Activated CD4-positive, alpha-beta T cell treated with anti-CD3 and anti-CD28 coated beads for 48 hours (primary cell): ENCODE measurements at places on chromosomes 4 and X.

DNA sequence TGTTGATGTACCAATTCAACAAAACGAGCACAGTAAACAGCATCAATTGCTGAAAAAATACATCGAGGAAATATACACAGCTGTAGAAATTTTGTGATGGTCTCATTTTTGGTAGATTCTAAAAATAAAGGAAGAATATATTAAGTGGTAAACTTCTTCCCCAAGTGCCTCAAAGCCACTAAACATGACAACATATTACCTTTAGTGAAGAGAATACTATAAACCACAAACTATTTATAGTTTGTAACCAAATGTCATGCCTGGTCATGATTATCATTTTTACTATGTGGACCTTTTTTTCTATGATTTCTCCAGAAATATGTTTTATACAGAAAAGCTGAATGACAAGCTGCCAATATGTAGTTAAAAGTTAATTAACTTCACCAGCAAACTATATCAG, 106.9 kb downstream of the THOC2 start:
- no peak for DNase-seq

DNA sequence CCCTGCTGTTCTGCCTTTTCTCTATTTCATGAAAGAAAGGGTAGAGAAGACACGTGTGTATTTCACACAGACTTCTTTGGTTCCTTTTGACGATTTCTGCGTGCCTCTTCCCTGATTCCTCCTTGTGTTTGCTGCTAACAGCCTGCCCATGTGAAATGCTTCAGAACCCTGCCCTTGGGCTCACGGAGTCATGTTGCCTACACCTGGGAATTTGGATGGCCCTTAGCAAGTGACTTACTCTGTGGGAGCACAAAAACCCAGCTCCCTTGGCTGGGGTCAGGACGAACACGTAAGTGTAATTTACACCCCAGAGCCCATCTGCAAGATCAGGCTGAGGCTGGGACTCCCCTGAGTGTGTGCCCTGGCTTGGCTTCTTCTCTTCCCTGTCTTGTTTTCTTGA, 220.3 kb upstream of the BCOR start:
- DNase-seq = no peak

DNA sequence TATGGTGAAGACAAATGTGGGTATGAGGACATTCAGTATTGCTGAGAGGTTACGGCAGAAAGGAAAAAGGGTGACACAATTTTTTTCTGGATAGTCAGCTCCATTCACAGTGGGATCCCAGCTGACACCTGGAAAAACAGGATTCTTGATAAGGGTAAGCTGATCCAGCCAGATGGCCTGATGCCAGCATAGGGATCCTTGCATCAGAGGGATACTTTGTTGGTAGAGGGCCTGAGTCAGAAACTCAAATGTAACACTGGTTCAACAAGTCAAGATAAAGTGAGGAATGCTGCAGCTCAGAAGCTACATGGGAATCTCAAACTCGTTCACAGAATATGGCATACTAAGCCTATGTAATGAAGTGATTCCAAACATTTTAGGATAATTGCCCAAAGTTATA, 726.7 kb downstream of the C4orf33 start:
- DNase-seq = no peak

- no peak for DNase-seq
Measured at GRCh38 chr4:38046727-38047489, 86.7 kb downstream of the PTTG2 start.

- DNase-seq = no peak
Measured at GRCh38 chr4:39472396-39472795, 13.5 kb downstream of the LIAS start.

- DNase-seq = no peak
Measured at GRCh38 chr4:74734995-74735394, 59.3 kb downstream of the BTC start.

- peak; percentile 88 for DNase-seq
Measured at GRCh38 chr4:140153718-140154571, at the start of gene MAML3. Gene MAML3, minus strand, starts transcription at chr4:140154184. Its CDS starts 857 bp downstream, at chr4:140153327.

GRCh38 chrX:10649265-10649664, 28.9 kb upstream of the MID1 start:
- DNase-seq = no peak

DNA sequence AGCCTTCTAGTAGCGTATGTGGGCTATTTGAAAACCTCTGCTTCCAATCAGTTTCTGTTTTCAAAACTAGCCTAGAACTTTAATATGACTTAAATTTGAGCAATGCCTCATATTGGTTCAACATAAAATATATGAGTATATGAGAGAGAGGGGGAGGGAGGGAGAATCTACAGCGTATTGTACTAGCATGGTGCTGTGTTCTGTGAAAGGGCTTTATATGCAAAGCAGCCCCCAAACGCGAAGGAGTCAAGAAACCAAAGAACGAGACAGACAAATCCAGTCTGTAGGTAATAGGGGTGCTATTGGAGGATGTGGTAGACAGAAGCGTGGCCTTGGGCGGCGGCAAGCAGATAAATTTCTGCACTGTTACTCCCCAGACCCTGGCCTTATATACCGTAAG, 784 bp upstream of the ANXA5 start:
- no peak for DNase-seq

DNA sequence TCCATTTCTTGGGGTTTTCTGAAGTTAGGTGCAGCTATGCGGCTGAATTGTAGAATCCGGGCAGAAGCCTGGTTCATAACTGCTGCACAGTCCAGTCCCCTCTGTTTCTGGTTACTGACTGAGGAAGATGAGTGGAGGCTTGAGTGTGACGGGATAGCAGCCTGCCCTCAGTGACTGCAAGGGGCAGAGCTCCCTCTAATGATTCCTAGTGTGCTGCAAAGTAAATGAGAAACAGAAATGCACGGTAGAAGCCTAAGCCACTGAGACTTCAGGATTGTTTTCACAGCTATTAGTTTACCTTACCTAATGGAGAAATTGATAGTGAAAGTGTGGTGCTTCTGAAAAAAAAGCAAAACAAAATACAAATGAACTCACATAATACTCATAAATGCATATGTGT, 189.2 kb downstream of the GPM6A start:
- DNase-seq = no peak

DNA sequence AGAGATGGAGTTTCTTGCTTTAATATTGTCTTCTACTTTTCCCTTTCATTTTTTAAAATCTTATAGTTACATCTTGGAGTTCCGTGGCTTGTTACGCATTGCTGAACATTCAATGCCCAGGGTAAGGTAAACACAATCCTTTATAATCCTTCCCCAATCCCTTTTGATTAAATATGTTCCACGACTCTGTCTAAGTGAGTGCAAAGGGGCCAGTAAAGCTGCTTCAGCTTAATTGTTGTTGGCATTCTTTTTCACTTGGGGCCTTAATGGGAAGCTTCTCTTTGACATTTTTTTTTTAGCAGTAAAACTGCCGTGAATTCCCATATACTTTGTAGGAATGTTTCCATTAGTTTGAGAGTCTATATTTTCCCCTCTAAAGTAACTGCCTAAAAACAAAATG, 1028.1 kb downstream of the C4orf33 start:
- DNase-seq = no peak

GRCh38 chr4:13990596-13991589, 363.4 kb upstream of the BOD1L1 start:
- DNase-seq = no peak

GRCh38 chr4:83885256-83886182, 349.6 kb downstream of the GPAT3 start:
- no peak for DNase-seq

DNA sequence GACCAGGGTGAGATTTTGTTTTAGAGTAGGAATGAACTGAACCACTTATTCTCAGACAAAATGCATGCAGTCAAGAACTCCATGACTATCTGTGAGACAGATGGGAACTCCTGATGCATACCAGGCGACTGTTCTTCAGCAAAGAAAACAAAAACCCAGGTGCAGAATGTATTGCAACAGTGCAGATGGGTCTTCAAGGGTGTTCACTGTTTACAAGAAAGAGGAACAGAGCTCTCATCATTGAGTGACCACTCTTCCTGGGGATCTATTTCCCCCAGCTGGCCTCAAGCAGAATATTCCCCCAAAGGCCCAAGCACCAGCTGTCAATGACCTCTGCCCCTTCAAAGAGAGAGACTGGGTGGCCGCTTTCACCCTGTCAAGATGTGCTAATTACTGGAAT, 39.7 kb upstream of the BMP3 start:
- DNase-seq = no peak

- no peak for DNase-seq
Measured at GRCh38 chrX:39757971-39758370, 339.8 kb downstream of the BCOR start.

- no peak for DNase-seq
Measured at GRCh38 chr4:134650461-134650860, 448.9 kb upstream of the PABPC4L start.

- DNase-seq = peak; percentile 9
Measured at GRCh38 chrX:40570346-40571093, 10.2 kb upstream of the ATP6AP2 start.

DNA sequence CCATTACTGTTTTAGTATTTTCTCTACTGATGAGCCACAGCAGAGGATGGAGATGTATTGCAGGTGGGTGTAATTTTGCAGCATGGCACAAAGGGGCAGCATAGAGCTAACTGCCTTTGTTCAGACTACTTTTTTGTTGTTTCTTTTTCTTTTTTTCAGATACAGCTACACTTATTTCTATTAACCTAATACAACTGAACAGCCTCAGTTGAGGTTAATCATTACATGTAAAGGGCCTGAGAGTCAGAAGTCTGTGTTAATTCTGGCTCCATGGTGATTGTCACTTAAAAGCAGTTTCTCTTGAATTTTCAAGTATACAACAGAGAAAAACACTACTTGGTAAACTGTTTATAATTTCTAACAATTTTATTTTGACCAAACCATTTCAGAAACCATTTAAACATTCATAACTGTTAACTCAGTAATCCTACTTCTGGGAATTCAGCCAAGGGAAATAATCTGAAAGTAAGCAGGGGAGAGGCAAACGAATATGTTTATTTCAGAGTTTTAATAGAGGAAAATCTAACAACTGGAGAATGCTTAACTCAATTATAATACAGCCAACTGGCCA, 13.9 kb upstream of the PPEF2 start:
- peak; percentile 20 for DNase-seq

DNA sequence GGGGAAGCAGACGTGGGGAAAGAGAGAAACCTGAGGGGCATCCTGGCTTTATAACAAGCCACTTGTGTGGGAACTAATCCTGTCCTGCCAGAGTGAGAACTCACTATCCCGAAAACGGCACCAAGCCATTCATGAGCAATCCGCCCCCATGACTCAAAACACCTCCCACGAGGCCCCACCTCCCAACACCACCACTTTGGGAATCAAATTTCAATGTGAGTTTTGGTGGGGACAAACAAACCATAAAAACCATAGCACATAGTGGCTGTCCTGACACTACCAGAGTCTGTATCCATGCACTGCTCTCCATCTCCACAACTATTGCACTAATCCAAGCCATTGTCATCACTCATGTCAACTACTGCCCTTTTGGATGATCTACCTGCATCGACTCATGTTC, 28.5 kb upstream of the SEPTIN6 start:
- no peak for DNase-seq

- no peak for DNase-seq
Measured at GRCh38 chr4:22420291-22420690, 95.6 kb downstream of the ADGRA3 start.

GRCh38 chr4:111323496-111323895, 700.6 kb upstream of the PITX2 start:
- no peak for DNase-seq

DNA sequence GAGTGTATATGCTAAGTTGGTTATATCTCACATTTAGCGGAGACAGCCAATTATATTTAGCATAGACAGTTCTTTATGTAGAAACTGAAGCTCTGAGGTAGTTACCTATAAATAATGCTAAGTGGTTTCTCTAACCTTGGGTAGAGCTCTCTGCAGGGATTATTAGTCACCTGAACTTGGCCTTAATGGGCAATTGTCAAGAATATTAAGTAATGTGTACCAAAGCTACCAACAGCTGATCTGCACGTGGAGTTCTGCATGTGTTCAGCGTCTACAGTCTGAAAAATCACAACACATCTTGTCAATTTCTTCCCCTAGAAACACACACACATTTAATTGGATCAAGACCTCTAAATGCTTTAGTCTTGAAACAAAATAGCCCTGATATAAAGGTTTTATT, 740.6 kb upstream of the FAM241A start:
- no peak for DNase-seq

- no peak for DNase-seq
Measured at GRCh38 chrX:72123471-72124185, 8.1 kb downstream of the RTL5 start.

GRCh38 chrX:154531626-154532025, 15.0 kb downstream of the G6PD start:
- DNase-seq = no peak

GRCh38 chr4:63430105-63430504, 979.1 kb downstream of the TECRL start:
- DNase-seq = no peak

DNA sequence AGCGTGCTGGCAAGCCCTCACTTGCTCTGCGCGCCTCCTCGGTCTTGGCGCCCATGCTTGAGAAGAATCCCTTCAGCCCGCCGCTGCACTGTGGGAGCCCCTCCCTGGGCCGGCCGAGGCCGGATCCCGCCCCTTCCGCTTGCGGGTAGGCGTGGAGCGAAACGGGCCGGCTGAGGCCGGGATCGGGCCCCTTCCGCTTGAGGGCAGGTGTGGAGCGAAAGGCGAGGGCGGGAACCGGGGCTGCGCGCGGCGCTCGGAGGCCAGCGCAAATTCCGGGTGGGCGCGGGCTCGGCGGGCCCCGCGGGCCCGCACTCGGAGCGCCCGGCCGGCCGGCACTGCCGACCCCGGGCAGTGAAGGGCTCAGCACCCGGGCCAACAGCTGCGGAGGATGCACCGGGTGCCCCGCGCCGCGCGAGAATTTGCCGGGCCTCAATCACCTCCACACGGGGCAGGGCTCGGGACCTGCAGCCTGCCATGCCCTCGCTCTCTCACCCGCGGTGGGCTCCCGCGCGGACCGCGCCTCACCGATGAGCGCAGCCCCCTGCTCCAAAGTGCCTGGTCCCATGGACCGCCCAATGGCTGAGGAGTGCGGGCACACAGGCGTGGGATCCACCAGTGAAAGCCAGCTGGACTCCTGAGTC, 58.1 kb upstream of the GBA3 start:
- no peak for DNase-seq

- DNase-seq = no peak
Measured at GRCh38 chr4:114396808-114397207, 201.8 kb upstream of the UGT8 start.

- DNase-seq = no peak
Measured at GRCh38 chr4:8175686-8176085, 17.1 kb upstream of the ABLIM2 start.

- peak; percentile 23 for DNase-seq
Measured at GRCh38 chrX:24148535-24149350, 786 bp upstream of the ZFX start.

GRCh38 chrX:103681443-103681842, 5.1 kb downstream of the MORF4L2 start:
- no peak for DNase-seq

DNA sequence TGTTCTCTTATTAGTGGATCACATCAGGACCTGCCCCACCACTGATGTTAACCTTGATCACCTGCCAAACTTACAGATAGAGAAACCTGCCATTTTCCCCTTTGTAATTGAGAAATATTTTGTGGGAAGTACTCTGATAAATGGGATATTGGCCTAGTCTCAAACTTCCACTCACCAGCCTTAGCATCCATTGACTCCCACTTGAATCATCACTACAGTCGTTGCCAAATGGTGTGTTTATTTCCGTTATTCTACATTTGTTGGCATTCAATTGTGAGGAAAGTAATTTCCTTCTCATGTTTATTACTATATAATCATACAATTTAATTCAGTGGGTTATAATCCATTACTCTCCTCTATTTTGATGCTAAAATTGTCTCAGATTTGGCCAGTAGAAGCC, 156.4 kb upstream of the CXCL13 start:
- DNase-seq = no peak

- DNase-seq = peak; percentile 6
Measured at GRCh38 chrX:39167791-39168190, 366.5 kb downstream of the MID1IP1 start.

GRCh38 chr4:168319486-168320019, 1.0 kb upstream of the DDX60 start:
- DNase-seq = no peak
